ENCODE measurements at places on chromosomes 6 and 20.

- DNase-seq: no peak
These were observed 46.9 kb downstream of the DACT2 start for GRCh38 chr6:168272415-168273325.

DNA sequence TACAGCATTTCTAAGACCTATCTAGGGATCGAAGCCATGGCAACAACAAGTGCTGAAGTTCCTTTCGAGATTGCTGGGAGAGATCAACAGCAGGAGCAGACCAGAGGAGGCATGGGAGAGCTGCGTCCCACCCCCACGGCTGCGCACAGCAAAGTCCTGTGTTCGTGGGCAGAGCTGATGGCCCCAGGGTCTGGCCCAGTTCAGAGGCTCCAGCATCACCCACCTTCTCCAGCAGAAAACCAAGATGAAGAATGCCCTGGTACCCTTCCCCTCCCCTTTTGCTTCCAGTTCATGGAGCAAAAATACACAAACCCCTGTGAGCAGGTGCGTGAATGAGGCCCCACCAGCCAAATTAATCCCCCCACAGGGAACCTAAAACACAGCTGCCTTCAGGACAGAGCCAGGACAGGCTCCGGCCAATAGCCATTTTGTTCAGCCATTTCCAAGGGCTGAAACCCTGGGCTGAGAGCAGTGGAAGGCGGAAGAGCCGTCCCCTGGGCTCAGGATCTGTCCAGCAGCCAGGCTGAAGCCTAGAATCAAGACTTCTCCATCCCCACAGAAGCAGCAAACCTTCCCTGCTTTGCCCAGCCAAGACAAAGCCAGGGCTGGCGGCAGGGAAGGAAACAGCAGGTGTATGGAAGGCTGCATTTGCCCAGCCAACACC lies 102.8 kb downstream of the PREX1 start:
- no peak for DNase-seq

DNA sequence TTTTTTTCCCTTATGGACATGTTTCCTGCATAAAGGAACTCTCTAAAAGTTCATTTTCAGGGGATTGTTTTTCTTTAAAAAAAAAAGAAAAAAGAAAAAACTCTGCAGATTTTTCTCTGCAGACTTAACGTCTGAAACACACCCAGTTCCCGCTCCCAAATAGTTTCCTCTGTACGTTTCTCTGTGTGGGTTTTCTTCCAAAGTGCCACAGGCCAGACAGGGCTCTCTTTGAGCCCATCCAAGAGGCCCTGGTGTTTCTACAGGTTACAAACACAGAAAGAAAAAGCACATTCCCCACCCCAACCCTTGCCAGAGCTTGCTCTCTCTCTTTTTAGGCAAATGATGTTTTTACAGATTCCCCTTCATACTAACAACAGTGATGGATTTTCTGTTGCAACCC lies 258.6 kb downstream of the FNDC1 start:
- no peak for DNase-seq

GRCh38 chr6:98764373-98764911 lies 69.9 kb upstream of the POU3F2 start:
- no peak for DNase-seq

- no peak for DNase-seq
These were observed 30.6 kb downstream of the ZNF311 start for GRCh38 chr6:28974505-28974904.

DNA sequence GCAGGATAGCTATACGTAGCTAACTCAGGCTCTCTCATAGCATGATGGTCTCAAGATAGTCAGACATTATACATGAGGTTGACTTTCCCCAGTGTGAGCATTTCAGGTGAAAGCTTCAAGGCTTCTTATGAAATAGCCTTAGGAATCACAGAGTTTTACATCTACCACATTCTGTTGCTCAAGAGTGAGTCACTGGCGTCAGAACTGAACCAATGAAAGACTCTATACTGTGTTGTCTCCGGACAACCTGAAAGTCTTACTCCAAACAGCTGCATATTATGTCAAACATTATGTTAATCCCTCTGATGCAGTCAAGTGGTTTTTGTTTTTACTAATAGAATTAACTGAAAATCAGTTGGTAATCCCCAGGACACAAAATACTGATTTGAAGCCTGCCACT lies 79.8 kb upstream of the TRDN start:
- no peak for DNase-seq

- DNase-seq: no peak
These were observed 44.2 kb upstream of the TAB2 start for GRCh38 chr6:149273318-149273717.

DNA sequence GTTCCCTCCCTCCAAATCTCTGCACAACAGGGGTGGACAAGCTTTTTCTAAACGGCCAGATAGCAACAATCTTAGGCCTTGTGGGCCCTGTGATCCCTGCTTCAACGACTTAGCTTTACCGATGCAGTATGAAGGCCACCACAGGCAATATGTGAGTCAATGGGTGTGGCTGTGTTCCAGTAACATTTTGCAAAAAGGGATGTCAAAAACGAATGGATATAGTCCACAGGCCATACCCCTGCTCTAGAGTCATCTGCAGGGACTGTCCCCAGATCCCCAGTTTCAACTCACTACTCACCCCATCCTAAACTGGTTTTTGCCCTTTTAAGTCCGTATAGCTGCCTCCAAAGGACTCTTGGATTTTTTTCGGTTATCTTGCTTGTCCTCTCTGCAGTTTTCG lies 34.4 kb downstream of the ECT2L start:
- DNase-seq: no peak

GRCh38 chr20:48846516-48847492 lies 19.0 kb upstream of the PREX1 start:
- DNase-seq: peak; percentile 78

- DNase-seq: peak; percentile 58
These were observed 120.5 kb downstream of the MAP3K7 start for GRCh38 chr6:90466154-90466940.

DNA sequence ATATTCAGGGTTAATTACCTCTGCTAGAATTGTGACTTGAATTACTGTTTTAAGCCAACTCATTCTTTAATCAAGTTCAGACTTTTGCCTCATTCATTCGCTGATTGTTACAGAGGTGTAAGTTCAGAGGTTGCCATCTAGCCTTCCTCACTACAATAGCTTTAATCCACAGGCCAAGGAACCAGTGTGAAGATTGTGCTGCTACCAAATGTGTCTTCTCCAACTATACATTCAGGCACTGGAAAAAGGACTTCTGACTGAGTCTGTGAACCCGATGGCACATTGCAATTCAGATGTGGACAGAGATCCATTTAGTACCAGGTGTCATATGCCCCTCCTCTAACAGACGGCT lies 111.2 kb upstream of the ADGRF1 start:
- DNase-seq: no peak

- no peak for DNase-seq
These were observed 81.2 kb downstream of the UNC5CL start for GRCh38 chr6:40957616-40958492.

DNA sequence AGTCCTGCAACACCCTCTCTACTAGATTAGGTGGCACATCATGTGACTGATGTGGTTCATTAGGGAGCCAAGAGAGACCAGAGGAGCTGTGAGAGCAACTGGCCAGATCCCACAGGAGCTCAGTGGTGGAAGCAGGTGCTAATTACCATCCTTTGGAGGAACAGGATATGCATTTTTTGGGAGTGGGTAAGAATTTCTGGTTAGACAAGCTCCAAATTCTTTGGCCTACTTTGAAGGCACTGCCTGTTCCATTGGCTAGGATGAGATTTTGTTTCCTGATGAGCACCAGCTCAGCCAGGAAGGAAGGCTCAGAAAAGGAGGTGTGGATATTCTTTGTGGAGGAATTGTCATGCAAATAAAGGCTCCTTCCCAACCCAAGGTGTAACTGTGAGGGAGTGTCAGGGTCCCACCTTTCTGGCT lies 130.3 kb upstream of the BMP2 start:
- DNase-seq: no peak

DNA sequence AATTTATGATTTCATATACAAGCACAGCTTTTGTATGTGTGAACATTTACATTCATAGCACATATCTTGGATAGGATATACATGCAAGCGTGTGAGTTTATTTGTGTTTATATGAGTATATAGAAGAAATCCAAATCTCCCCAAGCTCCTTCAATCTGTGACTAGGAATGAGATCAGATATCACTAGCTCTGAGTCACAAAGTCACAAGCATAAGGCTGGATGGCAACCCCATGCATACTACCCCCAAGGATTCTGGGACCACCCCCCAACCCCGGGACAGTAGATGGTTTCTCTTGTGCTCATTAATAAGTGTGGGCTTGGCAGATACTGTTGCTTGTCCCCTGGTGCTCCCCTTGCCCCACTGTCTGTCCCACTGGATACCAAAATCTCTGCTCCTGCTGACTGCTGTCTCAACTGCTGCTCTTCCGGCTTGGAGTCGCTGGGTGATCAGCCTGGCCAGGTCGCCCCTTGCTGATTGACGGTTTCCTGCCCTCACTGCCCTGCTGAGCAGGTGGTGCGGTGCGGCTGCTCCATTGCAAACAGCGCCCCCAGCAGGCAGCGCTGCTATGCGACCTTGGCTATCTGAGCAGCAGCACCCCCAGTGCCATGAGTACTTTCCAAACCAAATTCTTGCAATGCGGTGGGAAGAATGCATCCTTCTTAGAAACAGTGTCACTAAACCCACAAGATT lies 279.4 kb downstream of the CD83 start:
- no peak for DNase-seq

DNA sequence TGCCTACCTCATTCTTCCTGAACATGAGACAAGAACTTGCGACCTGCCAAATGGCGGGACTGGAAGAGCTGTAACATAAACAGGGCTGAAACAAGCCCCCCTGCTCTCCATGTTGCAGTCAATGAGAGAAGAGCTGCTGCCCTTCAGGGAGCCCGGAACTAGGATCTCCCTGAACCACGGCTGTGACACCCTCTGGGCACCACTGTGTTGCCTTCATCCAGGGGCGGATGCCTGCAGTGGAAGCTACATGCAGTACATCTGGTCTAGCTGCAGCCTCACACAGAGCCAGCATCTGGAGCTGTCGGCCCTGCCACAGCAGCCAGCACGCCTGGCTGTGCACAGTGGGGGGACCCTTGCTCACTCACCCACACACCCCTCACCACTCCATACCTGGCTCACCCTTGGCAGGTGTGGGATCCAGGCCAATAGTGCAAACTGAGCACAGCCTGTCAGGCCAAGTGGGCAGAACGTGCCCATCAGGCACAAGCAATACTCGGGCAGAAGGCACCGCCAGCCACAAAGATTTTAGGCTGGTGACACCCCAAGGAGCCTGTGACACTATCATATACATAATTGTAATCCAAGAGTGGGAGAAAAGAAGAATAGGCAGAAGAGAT lies 451.3 kb downstream of the HTR1B start:
- no peak for DNase-seq

GRCh38 chr6:64085126-64085525 lies 449.5 kb downstream of the PHF3 start:
- no peak for DNase-seq

GRCh38 chr6:26459023-26459810 lies 1.5 kb downstream of the BTN2A1 start:
- DNase-seq: no peak

GRCh38 chr6:26216886-26217713 lies 129.9 kb downstream of the HFE start:
- DNase-seq: peak; percentile 90

DNA sequence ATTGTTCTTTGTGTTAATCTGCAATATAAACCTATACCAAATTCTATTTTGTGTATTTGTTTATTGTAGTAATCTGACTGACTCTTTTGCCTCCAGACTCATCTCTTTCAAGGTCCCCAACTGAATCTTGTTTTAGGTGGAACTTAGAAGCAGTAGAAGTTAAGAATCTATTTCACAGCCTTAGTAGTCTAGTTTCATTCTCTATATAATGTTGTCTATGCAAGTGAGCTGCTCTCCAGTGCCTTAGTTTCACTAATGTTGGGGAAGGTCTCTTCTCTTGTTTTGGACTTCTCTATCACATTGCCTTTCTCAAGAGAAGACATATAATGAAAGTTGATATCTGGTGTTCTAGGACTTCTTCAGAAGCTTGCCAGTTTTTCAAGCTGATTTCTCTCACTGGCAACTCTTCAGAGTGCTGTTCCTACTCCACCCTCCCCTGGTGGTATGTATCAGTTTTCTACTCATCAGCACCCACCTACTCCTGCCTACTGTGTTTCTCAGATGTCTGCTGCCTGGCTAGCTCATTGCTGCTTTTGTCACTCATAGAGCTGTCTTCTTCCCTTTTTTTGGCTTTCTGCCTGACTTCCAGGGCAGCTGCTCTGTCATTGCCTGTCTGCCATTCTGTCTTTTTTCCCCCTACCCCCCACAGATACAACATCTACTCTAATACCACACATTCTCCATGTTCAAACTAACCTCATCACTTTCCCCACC lies 82.1 kb downstream of the PTPRA start:
- no peak for DNase-seq

DNA sequence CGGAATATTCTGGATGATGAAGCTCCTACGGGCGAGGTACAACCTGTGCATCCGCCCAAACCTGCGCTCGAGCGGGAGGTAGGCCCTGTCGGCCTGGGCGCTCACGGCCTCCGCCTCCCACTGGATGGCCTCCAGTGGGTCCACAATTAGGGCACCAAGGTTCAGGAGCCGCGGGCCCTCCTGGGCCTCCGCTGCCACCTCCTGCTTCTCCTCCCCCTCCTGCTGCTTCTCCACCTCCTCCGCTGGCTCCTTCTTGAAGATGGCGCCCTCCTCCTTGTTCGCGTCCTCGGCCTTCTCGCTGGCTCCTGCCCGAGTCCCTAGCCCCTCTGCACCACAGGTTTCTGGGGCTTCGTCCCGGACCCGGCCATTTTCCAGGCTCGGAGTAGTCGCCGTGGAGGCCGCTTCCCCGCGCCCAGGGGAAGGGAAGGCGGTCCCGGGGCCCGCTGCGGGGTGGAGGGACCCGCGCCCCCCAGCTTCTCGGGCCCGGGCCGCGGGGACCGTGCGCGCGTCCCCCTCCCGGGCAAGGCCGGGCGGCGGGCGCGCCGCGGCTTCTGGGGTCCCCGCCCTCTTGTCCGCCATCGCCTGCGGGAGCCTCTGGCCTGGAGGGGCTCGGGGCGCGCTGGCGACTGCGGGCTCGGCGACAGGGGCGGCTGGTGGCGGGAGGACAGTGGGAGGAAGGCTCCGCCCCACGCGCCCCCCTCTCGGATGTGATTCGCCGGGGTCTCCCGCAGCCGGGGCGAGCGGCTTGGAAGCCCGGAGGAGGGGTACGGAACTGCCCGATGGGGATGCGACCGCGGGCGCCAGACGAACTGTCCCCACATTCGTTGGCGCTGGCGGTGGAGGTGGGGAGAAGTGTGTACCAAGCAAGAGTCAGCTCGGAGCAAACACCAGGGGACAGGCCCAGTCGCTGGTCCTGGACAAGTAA lies 17.6 kb downstream of the PLAGL2 start:
- DNase-seq: peak; percentile 82

GRCh38 chr6:49499623-49500022 lies at the start of gene GLYATL3:
TSS of gene GLYATL3 (plus strand) at chr6:49499923. CDS start at chr6:49511991, 12,068 bp downstream.
- DNase-seq: no peak

GRCh38 chr6:83872386-83873118 lies 13.1 kb downstream of the CYB5R4 start:
- no peak for DNase-seq

- peak; percentile 62 for DNase-seq
These were observed 71.0 kb upstream of the CD83 start for GRCh38 chr6:14046476-14047068.

GRCh38 chr6:82072121-82072521 lies 175.4 kb downstream of the IBTK start:
- DNase-seq: no peak

GRCh38 chr6:20706238-20706938 lies 172.1 kb downstream of the CDKAL1 start:
- no peak for DNase-seq

- no peak for DNase-seq
These were observed 201.2 kb upstream of the SMLR1 start for GRCh38 chr6:130625825-130626527.

All from activated CD8-positive, alpha-beta memory T cell treated with anti-CD3 and anti-CD28 coated beads for 24 hours (primary cell).